ENCODE measurements at places on chromosomes 11 and 22. TPM values are rescaled to one million over a fixed set of nuclear protein-coding genes. Genes with fewer than 3 reads are reported as not detected.

ADM2 gene
- total RNA-seq: 3.0 TPM

- H3K36me3 ChIP-seq: peaks cover 16% of the 10 kb centered on the region
- peaks cover 34% of the 10 kb centered on the region for H3K4me1 ChIP-seq
- no peak for DNase-seq
- H3K27ac ChIP-seq: peak overlapping the region; percentile 99
- H3K27me3 ChIP-seq: no peaks in the 10 kb centered on the region
- peak overlapping the region; percentile 96 for H3K4me3 ChIP-seq
Observed at GRCh38 chr11:66676931-66677598, 622 bp downstream of the RBM4B start.

DNA sequence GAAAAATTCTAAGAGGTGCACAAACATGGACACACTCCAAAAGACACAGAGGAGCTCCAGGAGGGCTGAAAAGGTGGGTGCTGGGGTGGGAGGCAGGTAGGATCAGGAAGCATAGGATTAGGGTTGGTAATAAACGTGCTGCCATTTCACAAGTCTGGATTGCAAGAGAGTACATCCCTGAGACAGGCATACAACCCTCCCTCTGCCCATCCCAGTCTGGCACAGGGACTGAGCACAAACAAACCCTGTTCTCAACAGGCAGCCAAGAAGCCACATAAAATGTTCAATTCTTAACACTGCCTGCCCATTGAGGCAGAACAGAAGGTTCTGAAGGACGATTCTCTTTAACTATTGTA lies 18.5 kb downstream of the SLC35F2 start:
- H3K27me3 ChIP-seq: no peaks in the 10 kb centered on the region
- H3K36me3 ChIP-seq: peaks cover 11% of the 10 kb centered on the region
- peak overlapping the region; percentile 91 for H3K27ac ChIP-seq
- no peak for DNase-seq
- H3K4me1 ChIP-seq: peaks cover 52% of the 10 kb centered on the region

APOL3 gene
- 42.2 TPM for total RNA-seq

- H3K4me3 ChIP-seq: no peak overlapping the region
- H3K4me1 ChIP-seq: peaks cover 2% of the 10 kb centered on the region
- no peaks in the 10 kb centered on the region for H3K27me3 ChIP-seq
- peaks cover 2% of the 10 kb centered on the region for H3K36me3 ChIP-seq
- DNase-seq: peak; percentile 95
Observed at GRCh38 chr22:44735518-44736428, 16.6 kb upstream of the ARHGAP8 start.

DNA sequence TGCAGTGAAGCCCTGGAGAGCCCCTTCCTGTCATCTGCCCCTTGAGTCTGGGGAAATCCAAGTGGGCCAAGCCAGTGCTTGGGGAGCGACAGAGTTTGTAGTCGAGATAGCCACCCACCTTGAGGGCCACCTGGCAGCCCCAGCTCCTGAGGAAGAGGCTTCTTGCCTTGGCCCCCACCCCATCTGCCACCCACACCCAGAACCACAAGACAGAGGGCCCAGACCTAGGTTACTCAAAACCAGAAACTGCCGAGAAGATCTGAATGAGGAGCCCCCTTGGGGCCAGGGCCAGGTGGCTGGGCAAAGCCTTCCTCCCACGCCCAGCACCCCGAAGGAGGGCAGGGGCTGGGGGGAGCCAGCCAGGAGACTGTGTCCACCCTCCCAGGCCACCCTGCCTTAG lies 18.8 kb upstream of the PRR5 start:
- no peaks in the 10 kb centered on the region for H3K27me3 ChIP-seq
- peak overlapping the region; percentile 75 for H3K27ac ChIP-seq
- H3K4me3 ChIP-seq: peak overlapping the region; percentile 58
- H3K4me1 ChIP-seq: peaks cover 53% of the 10 kb centered on the region

MUC6 gene
- total RNA-seq: not detected

AMPD3 gene
- 14.5 TPM for total RNA-seq

DNA sequence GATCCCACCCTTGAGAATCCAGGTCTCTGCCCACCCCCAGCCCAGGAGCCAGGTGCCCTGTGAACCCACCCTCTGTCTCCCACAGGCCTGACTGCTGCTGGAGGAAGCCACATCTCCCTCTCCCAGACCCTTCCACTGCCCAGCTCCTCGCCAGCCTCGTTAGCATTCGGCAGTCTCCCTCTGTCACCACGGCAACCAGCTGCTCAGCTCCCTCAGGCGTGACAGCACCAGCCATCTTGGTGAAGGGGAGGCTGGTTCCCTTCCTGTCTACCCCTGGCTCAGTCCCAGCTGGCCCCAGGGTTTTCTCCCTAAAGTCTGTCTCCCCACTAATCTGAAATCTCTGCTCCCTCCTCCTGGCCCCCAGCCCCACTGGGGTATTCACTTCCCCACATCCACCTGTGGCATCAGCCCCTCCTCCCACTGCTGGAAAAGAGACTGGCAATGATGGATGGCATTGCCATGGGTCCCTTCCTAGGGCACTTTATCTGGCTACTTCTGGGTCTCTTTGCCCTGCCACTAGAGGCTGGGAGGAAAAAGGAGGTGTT lies 28.1 kb downstream of the NRXN2 start:
- no peak overlapping the region for H3K27ac ChIP-seq
- no peak overlapping the region for H3K4me3 ChIP-seq

LRRC56 gene
- 2.3 TPM for total RNA-seq

TENM4 gene
- not detected for total RNA-seq

- H3K27ac ChIP-seq: no peak overlapping the region
- peak; percentile 89 for DNase-seq
- no peak overlapping the region for H3K4me3 ChIP-seq
- no peaks in the 10 kb centered on the region for H3K36me3 ChIP-seq
- H3K4me1 ChIP-seq: no peaks in the 10 kb centered on the region
Observed at GRCh38 chr11:22875869-22876473, 15.7 kb upstream of the CCDC179 start.

SHANK2 gene
- total RNA-seq: not detected

DNA sequence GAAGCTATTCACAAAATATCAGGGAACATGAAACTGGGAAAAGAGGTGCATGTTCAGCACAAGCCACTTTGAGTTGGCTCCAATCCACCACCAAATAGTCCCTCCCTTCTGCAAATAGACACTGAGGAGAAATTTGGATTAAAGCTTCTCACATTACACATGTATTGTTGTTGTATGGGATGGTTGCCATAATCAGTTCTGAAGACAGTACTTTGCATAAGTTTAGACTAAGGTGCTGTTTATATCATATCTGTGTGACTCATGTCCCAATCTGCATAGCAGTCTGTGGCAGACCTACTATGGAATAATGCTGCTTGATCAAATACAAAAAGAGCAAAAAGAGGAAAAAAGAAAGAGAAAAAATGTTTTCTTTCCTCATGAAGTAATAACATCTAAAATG lies 376.7 kb upstream of the DDI1 start:
- H3K27me3 ChIP-seq: no peaks in the 10 kb centered on the region
- no peaks in the 10 kb centered on the region for H3K36me3 ChIP-seq
- no peak overlapping the region for H3K4me3 ChIP-seq
- H3K27ac ChIP-seq: no peak overlapping the region
- no peak for DNase-seq

DNA sequence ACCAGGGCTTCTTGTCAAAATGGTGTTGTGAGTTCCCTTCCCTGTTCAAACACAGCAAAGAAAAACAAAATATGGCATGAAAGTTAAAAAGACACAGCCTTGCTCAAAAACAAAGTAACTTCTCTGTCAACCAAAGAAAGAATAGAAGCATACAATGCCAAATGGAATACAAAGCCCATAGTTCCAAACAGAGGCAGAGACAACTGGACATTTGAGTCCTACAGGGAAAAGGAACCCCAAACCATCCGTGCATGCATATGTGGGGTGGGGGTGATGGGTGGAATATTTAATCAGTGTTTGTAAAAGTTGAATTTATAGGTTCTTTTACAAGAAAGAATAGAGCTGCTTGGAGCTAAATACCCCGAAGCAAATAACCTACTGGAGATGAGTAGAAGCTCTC lies 218.7 kb downstream of the FAM76B start:
- H3K36me3 ChIP-seq: peaks cover 10% of the 10 kb centered on the region
- H3K27ac ChIP-seq: no peak overlapping the region
- H3K27me3 ChIP-seq: no peaks in the 10 kb centered on the region
- peaks cover 15% of the 10 kb centered on the region for H3K4me1 ChIP-seq
- no peak for DNase-seq
- H3K4me3 ChIP-seq: no peak overlapping the region

GRCh38 chr22:19678949-19679521 lies 35.3 kb upstream of the SEPTIN5 start:
- no peaks in the 10 kb centered on the region for H3K36me3 ChIP-seq
- H3K4me1 ChIP-seq: no peaks in the 10 kb centered on the region
- H3K27ac ChIP-seq: no peak overlapping the region
- DNase-seq: no peak
- no peak overlapping the region for H3K4me3 ChIP-seq
- peaks cover 18% of the 10 kb centered on the region for H3K27me3 ChIP-seq

DNA sequence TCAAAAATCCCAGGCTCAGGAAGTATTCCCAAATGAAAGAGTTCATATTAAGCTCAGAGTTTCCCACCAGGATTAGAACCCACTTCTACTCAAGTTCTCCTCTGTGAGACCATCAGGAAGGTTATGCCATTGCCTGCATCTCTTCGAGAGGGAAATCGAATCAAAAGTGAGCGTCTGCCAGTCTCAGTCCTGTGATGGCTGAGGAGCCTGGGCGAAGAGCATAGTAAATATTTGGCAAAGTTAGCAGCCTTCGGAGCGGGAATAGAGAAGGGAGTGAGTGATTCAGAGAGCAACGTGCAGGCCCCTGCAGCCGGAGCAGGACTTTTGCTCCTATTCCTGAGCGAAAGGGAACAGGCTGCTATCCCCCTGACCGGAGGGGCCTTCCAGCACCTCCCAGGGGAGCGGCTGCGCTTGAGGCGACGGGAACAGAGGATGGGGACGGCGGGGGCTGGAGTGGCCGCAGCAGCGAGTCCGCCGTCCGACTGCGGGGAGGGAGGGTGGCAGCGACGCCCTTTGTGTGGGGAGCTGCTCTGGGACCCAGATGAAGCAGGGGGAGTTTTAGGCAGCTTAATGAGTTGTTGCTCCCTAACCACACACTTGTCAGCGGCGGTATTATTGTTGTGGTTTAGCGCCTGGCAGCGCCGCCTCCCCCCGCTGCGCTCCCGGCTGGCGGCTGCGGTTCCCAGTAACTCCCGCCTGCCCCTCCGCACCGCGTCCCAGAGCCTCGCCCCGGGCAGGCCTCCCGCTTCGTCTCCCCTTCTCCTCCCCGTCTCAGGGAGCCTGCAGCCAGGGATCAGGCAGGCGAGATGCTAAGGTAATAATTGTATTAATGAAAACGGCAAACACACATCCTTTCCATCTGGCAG lies 21.7 kb upstream of the NRGN start:
- DNase-seq: peak; percentile 60
- peaks cover 68% of the 10 kb centered on the region for H3K27me3 ChIP-seq
- H3K36me3 ChIP-seq: no peaks in the 10 kb centered on the region
- peaks cover 5% of the 10 kb centered on the region for H3K4me1 ChIP-seq
- H3K4me3 ChIP-seq: peak overlapping the region; percentile 42
- no peak overlapping the region for H3K27ac ChIP-seq

DNA sequence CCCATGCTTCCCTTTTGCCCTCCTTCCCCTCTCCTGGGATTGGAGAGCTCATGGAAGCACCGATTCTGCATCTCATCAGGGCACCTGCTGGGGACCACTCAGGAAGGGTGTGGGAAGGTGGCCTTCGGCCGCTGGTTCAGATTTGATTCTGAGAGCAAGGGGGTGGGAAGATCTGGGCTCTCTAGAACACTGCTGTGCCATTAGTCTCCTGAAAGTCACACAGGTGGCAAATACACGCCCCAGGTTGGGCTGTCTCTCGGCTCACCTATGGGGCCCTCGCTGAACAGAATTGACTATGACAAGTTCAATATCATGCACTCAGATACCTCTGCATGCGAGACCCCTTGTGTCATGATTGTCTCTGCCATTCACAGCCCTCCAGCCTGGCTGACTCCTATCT lies 12.8 kb upstream of the APOBEC3A start:
- H3K27me3 ChIP-seq: peaks cover 16% of the 10 kb centered on the region
- no peak overlapping the region for H3K4me3 ChIP-seq
- no peak for DNase-seq
- no peaks in the 10 kb centered on the region for H3K36me3 ChIP-seq

NUP98 gene
- 129 TPM for total RNA-seq

DNA sequence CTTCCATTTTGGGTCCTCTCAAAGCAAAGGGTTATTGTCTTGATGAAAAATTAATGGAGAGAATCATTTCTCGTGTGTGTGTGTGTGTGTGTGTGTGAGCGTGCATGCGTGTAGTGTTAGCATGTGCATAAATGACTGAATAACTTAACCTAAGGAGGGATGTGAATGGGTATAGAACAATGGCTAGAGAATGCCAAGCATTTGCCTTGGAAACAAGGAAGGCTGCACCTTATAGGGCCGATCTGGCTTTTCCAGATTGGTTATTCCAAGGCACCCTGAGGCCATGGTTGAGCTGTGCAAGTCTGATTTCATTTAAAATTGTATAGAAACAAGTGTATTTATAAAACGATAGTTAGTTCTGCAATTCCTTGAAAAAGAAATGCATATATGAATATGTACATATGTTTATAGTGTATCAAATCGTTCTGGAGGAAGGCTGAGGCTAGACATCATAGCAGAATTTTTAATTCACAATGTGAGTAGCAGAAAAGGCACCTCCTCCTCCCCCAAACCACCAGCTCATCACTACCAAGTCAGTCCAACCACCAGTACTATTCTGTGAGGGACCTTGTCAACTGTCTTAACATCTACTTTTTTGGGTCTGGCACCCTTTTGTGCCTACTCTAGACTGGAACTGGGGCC lies 322.7 kb upstream of the ISX start:
- no peak overlapping the region for H3K4me3 ChIP-seq
- H3K4me1 ChIP-seq: no peaks in the 10 kb centered on the region
- H3K27me3 ChIP-seq: no peaks in the 10 kb centered on the region

GRCh38 chr22:22344430-22344829 lies 99.8 kb downstream of the VPREB1 start:
- peaks cover 30% of the 10 kb centered on the region for H3K27me3 ChIP-seq
- no peak for DNase-seq
- no peaks in the 10 kb centered on the region for H3K4me1 ChIP-seq
- no peak overlapping the region for H3K27ac ChIP-seq
- H3K4me3 ChIP-seq: no peak overlapping the region

PKP3 gene
- total RNA-seq: not detected

DNA sequence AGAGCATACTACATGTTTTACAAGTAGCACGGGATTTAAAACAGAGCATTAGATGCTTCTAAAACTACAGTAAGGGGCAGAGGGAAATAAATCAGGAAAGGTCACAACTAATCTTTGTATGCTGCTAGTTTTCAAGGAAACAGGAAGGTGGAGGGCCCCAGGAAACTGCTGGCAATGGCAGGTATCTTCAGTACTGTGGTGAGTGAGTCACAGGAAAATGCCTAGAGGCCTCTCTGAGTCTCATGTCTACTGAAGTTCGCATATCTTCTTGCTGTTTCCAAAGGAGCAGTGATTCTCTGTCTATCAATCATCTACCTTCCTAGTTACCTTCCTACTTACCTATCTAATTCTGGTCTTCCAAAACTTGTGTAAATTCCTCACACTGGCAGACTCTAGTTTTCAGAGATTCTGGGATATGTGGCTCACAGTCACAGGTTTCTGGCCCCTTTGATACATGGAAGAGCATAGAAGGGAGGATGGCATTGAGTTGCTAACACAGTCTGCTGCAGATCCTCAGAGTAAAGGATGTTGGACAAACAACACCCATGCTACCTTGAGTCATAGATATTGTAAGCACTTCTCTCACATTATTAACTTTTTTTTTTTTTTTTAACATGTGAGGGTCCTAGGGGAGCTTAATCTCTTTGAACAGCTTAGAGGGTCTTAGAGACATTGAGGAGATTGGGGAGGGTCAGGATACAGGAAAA lies 58.8 kb upstream of the SYN3 start:
- no peaks in the 10 kb centered on the region for H3K36me3 ChIP-seq
- no peak for DNase-seq
- no peak overlapping the region for H3K4me3 ChIP-seq
- H3K27me3 ChIP-seq: no peaks in the 10 kb centered on the region
- H3K27ac ChIP-seq: no peak overlapping the region

All from activated CD4-positive, alpha-beta T cell treated with anti-CD3 and anti-CD28 coated beads, Interleukin-2, amount 10 ng/mL, durations not matched to agents 24 days and 14 days (primary cell).